ENCODE measurements at places on chromosomes 11 and 22. TPM values are rescaled to one million over a fixed set of nuclear protein-coding genes. Genes with fewer than 3 reads are reported as not detected.

DNA sequence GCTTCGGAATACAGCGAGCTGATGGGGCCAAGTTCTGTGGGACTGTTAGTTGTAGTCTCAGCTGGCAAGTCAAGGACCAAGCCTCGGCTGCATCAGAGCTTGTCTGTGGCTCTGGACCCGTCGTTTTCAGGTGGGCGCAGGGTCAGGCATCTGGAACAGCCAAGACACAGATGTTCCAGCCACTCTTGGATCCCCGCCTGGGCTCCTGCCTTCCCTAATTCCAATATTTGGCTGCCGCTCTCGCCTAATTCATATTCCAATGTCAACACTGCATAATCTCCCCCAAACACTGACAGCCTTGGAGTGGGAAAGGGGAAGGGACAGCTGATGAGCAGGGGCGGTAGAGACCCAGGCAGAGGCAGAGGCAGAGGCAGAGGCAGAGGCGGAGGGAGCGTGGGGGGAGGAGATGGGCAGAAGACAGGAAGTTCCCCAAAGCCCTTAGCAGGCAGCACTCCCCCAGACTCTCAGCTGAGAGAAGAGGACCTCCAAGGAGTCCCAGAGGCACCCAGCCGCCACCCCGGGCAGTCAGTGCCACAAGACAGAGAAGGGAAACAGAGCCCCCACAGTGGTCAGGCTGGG, 49.6 kb upstream of the SLC35C1 start:
- H3K27ac ChIP-seq: no peak overlapping the region
- H3K4me1 ChIP-seq: no peaks in the 10 kb centered on the region
- H3K4me3 ChIP-seq: no peak overlapping the region
- no peaks in the 10 kb centered on the region for H3K36me3 ChIP-seq
- peak; percentile 50 for DNase-seq

DNA sequence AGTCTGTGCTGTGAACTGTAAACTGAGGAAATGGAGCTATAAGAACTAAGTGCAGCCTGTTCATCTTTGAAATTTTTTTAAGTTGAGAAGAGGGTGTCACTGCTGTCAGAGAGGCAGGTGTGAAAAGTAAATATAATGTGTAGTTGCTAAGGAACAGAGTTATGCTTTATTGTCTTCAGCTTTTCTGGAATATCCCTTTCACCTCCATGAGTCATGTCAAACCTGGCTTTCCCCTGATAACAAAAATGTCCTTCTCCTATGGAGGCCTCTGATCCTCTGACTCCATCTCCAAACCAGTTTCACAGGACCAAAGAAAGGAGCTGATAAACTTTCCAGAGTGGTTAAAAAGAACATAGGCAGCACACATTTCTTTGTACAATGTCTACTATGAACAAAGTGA, 12.8 kb upstream of the MUC15 start:
- no peak overlapping the region for H3K4me3 ChIP-seq
- peaks cover 4% of the 10 kb centered on the region for H3K4me1 ChIP-seq
- no peak for DNase-seq
- no peaks in the 10 kb centered on the region for H3K36me3 ChIP-seq

DNA sequence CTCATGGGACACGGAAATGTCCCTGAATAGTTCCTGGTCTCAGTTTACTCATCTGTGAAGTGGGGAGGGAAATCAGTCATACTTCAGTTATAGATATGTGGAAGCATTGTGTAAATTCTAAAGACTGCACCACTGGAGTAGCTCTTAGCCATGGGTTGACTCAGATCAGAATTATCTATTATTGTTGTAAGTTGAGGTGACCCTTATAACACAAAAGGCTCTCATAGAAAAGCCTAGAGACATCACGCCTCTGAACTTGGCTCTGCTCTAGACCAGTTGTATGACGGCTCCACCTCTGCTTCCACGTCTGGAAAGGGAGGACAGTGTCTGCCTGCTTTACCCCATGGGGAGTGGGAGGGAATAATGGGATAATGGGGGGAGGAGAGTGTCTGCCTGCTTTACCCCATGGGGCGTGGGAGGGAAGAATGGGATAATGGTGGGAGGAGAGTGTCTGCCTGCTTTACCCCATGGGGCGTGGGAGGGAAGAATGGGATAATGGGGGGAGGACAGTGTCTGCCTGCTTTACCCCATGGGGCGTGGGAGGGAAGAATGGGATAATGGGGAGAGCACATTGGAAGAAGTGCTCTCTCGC, 98.2 kb downstream of the AMOTL1 start:
- H3K27ac ChIP-seq: no peak overlapping the region
- no peak overlapping the region for H3K4me3 ChIP-seq
- H3K36me3 ChIP-seq: peaks cover 51% of the 10 kb centered on the region
- H3K4me1 ChIP-seq: no peaks in the 10 kb centered on the region
- DNase-seq: no peak

- no peak overlapping the region for H3K4me3 ChIP-seq
- no peak overlapping the region for H3K27ac ChIP-seq
- H3K36me3 ChIP-seq: peaks cover 12% of the 10 kb centered on the region
- H3K4me1 ChIP-seq: peaks cover 2% of the 10 kb centered on the region
- DNase-seq: no peak
- H3K27me3 ChIP-seq: no peaks in the 10 kb centered on the region
Measured at GRCh38 chr22:50363166-50363802, 20.2 kb downstream of the PPP6R2 start.

DNA sequence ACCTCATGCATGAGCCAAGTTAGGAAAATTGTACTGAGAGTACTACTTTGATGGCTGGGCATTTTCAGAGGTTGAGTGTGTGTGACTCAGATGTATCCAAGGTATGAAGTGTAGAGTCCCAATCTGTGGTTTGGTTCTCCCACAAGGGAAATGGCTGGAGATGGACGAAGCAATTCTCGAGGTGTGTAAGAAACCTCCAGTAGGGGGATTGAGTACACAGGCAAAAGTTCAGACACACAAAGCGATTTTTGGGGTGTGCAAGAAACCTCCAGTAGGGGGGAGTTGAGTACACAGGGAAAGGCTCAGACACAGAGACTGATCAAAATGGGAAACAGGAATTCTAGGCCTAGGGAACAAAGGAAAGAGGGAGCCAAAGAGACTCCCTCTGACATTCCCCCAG, 1536.3 kb downstream of the FAM181B start:
- H3K4me3 ChIP-seq: no peak overlapping the region
- H3K4me1 ChIP-seq: no peaks in the 10 kb centered on the region
- no peak overlapping the region for H3K27ac ChIP-seq
- DNase-seq: no peak
- H3K36me3 ChIP-seq: no peaks in the 10 kb centered on the region
- no peaks in the 10 kb centered on the region for H3K27me3 ChIP-seq

- H3K27ac ChIP-seq: no peak overlapping the region
- H3K4me1 ChIP-seq: no peaks in the 10 kb centered on the region
- DNase-seq: no peak
- no peak overlapping the region for H3K4me3 ChIP-seq
- H3K36me3 ChIP-seq: no peaks in the 10 kb centered on the region
Measured at GRCh38 chr11:44842220-44842619, 108.5 kb downstream of the TP53I11 start.

- no peak overlapping the region for H3K27ac ChIP-seq
- DNase-seq: no peak
- peak overlapping the region; percentile 24 for H3K4me3 ChIP-seq
Measured at GRCh38 chr22:17777005-17777716, 2.9 kb upstream of the BID start.

DNA sequence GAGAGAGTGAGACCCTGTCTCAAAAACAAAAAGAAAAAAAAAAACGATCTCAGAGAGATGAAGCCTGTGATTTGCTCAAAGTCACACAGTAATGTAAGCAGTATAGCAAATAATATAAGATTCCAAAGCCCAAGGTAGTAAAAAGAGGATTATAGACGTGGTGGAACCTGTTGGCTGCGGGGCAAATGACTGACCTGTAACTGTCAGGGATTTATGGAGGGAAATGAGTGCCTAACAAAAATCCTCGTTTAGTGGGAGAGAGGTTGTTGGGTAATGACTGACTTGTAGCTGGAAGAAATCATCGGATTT, 723 bp upstream of the CLP1 start:
- H3K4me3 ChIP-seq: no peak overlapping the region
- no peak for DNase-seq
- H3K27me3 ChIP-seq: no peaks in the 10 kb centered on the region
- H3K36me3 ChIP-seq: peaks cover 17% of the 10 kb centered on the region
- peak overlapping the region; percentile 92 for H3K27ac ChIP-seq
- H3K4me1 ChIP-seq: peaks cover 2% of the 10 kb centered on the region

DNA sequence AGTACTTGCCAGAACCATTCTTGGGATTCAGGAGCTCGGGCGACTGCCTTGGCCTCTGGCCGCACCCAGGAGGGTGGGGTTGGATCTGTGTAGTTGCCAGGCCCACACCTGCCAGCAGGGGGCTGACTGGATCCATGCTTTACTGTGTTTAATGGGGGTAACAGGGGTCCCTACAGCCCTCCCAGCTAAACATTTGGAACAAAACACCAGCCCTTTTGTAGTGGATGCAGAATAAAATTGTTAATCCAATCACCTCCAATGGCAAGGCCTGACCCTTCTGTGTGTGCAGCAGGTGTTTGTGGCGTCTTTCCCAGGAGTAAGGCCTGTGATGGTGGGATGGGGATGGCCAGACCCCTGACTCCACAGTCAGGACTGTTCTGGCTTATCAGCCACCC, 22.5 kb downstream of the SUN2 start:
- no peaks in the 10 kb centered on the region for H3K4me1 ChIP-seq
- peak; percentile 52 for DNase-seq
- peaks cover 78% of the 10 kb centered on the region for H3K36me3 ChIP-seq
- no peak overlapping the region for H3K27ac ChIP-seq
- H3K27me3 ChIP-seq: no peaks in the 10 kb centered on the region

DNA sequence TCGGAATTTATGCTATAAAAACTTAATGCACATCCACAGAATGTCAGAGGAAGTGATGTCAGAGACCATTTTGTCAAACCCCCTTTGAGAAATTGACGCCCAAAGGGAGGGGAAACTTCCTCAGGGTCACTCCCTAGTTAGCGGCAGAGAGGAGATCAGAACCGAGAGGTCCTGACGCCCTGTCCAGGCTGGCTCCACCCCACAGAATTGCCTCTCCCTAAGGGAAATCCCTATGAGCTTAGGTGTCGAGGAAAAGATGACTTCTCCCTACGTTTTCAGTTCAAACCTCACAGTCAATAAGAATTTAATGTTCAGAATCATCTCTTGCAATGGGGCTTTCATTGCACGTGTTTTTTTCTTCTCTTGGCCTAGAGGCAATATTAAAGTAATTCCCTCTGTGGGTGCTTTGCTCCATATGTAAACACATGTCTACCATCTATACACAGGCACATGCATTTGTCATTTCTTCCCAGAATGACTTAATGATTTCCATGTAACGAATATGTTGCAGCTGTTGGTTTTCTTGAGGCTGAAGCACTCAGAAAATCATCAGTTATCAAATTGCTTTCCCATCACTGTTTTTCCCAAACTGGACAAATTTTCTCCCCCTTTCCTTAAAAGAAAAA, 148.7 kb upstream of the TIMP3 start:
- H3K4me1 ChIP-seq: peaks cover 4% of the 10 kb centered on the region
- H3K27ac ChIP-seq: no peak overlapping the region
- no peaks in the 10 kb centered on the region for H3K36me3 ChIP-seq
- DNase-seq: peak; percentile 94
- no peak overlapping the region for H3K4me3 ChIP-seq

DNA sequence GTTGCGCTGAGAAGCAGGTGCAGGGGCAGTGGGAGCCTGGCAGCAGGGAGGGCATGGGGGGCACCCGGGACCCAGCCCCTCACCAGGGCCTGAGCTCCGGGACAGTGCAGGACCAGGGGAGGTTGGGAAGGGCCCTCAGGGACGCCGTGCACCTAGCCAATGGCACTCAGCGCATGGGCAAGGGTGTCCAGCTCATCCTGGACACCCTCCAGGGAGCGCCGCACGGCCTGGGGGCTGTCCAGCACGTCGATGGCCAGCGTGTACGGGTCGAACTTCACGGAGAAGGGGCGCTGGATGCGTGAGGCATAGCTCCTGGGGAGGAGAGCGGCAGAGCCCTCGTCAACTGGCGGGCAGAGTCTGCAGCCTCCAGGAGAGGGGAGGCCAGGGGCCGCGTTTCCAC, 3.1 kb upstream of the INS start:
- no peak for DNase-seq
- no peak overlapping the region for H3K27ac ChIP-seq

DNA sequence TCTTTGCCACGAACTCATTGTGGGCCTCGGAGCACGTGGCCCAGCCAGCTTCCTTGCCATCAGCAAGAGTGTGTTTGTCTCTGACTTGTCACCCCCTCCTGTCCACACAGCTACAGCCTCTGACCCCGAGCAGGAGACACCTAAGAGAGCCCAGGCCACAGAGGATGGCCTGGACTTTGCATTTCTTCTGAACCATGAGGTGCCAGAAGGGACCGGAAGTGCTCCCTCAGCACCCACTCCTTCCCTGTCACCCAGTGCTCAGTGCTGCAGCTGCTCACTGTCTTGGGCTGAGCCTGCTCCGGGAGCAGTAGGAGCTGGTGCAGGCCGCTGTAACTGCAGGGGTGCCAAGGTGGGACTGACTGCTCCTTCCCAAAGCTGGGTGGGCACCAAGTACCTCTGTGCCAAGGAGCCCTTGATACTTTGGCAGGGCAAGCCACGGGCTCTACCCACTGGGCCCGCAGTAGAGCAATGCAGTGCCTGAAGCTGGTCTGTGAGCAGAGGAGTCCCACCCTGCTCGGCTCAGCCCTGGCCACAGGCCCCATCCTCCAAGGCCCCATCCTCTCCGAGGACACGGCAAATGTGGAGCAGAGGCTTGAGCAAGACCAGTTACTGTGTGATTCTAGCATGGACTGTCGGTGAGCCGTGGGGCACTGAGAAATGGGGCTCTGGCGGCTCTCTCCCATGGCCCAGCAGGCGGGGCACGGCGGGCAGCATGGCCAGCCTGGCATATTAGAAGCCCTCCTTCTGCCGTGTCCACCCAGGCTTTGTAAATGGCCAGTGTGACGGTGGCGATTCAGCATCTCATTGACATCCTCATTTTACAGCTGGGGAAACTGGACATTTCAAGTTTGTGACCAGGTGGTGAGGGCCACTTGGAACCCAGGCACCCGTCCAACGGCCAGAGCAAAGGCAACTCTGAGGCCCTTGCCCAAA, 6.3 kb downstream of the GRK2 start:
- peak overlapping the region; percentile 62 for H3K27ac ChIP-seq
- no peak overlapping the region for H3K4me3 ChIP-seq
- peaks cover 8% of the 10 kb centered on the region for H3K36me3 ChIP-seq
- peaks cover 89% of the 10 kb centered on the region for H3K4me1 ChIP-seq
- H3K27me3 ChIP-seq: no peaks in the 10 kb centered on the region

DNA sequence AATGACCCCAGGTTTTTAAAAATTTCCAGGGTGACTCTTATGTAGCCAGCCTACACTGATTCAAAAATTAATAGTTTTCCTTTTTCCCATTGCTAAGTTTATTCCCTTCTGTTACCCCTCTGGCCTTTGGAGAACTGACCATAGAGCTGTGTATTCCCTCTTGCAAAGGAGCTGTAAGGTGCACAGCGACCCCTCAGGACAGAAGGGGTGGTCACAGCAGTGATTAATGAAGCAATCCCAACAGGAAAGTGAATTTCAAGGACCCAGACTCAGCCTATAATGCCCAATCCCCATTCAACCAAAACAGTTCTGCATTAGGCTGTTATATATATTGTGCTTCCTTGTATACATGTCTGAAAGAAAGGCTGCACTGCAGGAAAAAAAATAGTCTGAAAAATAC, 147.1 kb downstream of the WT1 start:
- H3K27ac ChIP-seq: no peak overlapping the region
- no peaks in the 10 kb centered on the region for H3K27me3 ChIP-seq
- H3K36me3 ChIP-seq: no peaks in the 10 kb centered on the region
- DNase-seq: no peak

Gene LINC01488
- total RNA-seq: not detected

Gene KDM4E
- total RNA-seq: not detected

Gene LRRC75B
- 8.9 TPM for total RNA-seq

Gene CFAP300
- 16.7 TPM for total RNA-seq

Gene ACRV1
- not detected for total RNA-seq

Gene VSIG2
- 20.9 TPM for total RNA-seq

Measured in lung (tissue), 17 donors.